ENCODE measurements at places on chromosomes 3 and 15.

GRCh38 chr15:62617741-62618140, 424.8 kb upstream of the TPM1 start:
- DNase-seq: no peak

GRCh38 chr15:79513417-79513816, 81.3 kb downstream of the MINAR1 start:
- no peak for DNase-seq

DNA sequence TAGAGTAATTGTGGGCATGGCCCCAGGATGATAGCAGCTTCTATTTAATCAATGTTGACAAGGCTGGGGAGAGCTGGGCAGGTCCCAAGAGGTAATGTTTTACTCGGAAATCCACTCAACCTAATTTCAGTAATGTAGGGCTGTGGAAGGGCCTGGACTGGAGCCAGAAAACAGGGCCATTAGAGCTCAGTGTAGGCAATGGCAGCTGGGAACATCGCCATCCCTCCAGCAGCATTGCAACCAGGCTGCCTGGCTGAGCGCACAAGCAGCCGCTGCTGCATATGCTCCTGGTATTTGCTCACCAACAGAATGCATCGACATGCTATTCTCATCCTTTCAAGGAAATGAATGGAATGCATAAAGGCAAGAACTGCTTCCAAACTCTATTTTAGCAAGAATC, 90.0 kb downstream of the GAP43 start:
- no peak for DNase-seq

GRCh38 chr3:187130346-187131066, 8.8 kb downstream of the RPL39L start:
- no peak for DNase-seq

- DNase-seq: no peak
Observed at GRCh38 chr3:152258448-152259393, 10.0 kb upstream of the MBNL1 start.
